ENCODE measurements at places on chromosomes 2 and 18.

DNA sequence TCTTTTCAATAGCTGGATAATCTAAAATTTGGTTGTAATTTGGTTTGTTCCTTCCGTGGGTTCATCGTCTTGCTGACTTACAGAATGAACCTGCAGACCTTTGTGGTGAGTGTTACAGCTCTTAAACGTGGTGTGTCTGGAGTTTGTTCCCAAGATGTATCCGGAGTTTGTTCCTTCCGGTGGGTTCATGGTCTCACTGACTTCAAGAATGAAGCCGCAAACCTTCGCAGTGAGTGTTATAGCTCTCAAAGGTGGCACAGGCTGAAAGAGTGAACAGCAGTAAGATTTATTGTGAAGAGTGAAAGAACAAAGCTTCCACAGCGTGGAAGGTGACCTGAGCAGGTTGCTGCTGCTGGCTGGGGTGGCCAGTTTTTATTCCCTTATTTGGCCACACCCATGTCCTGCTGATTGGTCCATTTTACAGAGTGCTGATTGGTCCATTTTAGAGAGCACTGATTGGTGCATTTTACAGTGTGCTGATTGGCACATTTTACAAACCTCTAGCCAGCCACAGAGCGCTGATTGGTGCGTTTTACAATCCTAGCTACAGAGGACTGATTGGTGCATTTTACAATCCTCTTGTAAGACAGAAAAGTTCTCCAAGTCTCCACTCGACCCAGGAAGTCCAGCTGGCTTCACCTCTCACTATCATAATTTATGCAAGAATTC lies 16.6 kb downstream of the RALB start:
- DNase-seq, result no peak

DNA sequence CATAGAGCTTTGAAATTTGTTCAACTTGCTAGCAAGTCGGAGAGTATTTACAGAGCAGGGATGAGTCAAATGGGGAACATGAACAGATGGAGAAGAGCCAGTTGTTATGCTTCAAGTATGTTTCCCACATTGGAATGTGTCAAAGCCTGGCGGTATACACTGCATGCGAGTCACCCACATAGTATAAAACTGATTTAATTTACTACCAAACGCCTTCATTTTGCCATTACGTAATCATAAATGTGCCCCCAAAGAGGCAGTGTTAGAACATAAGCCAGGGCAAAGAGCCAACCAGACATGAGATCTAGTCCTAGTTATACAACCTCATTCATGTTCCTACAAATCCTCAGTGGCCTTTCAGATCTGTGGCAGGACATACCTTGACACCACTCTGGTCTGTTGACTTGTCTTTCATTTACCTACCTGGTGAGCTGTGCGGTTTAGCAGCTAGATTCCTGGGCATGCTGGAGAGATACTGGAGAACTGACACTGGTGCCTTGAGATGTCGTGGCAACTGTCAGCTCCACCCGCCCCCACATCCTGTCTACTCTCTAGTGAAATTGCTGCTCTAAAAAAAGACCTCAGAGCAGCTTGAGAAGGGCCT lies 21.7 kb upstream of the NRP2 start:
- DNase-seq, result peak; percentile 87

DNA sequence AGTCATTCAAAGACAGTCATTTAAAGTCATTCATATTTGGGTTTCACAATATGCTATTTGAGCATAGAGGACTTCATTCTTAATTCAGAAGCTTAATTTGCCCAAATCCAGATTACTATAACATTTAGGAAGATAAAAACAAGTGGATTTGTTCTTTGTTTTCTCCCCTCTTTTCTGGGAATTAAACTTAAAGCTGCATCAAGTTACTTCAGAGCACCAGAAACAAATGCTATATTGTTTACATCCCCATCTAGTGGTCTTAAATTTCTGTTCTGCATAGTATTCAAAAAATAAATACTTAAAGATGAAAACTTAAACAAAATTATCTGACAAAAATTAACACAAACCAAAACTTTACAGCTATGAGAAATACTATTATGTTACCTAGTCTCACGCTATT lies 34.7 kb upstream of the MARCHF7 start:
- no peak for DNase-seq

DNA sequence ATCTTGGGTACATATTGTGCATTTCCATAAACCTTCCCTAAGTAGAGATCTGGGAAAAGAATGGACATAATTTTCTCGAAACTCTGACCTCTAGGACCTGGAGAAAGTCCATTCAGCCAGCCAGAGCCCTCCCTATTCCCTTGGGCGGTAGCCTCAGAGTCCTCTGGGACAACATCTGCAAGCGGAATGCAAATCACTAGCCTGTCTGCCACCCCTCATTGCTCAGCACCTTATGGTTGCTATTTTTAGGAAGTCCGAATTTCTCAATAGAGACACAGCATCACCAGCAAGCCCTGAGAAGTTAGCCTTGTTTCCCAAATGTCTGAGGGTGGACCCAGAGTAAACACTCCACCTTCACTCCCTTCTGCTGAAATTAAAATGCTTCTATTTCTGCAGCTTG lies 17.6 kb upstream of the CD28 start:
- peak; percentile 52 for DNase-seq

GRCh38 chr2:118604371-118604770 lies 243.1 kb downstream of the EN1 start:
- DNase-seq, result no peak

- no peak for DNase-seq
Measured at GRCh38 chr18:58966704-58967103, 102.0 kb downstream of the ZNF532 start.

- no peak for DNase-seq
Measured at GRCh38 chr2:204027091-204027490, 90.5 kb downstream of the ICOS start.

GRCh38 chr18:22348521-22349316 lies 69.0 kb downstream of the CTAGE1 start:
- DNase-seq, result no peak

GRCh38 chr2:188645986-188646385 lies 328.2 kb upstream of the COL3A1 start:
- peak; percentile 19 for DNase-seq

DNA sequence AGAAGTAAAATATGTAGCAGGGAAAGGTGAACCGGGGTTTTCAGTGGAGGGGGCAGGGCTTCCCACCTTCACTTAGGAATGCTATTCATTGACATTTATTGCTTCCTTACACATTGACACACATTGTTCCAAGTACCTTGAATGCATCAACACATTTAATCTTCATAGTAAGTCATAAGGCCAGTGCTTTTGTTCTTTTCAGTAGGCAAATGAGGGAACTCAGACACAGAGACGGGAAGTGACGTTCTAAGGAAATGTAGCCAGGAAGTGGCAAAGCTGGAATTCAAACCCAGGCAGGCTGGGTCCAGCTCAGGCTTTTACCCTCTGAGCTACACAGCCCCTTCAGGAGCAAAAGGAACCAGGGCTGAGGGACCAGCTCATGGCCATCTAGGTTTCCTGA lies 20.7 kb downstream of the BMP10 start:
- DNase-seq, result no peak

DNA sequence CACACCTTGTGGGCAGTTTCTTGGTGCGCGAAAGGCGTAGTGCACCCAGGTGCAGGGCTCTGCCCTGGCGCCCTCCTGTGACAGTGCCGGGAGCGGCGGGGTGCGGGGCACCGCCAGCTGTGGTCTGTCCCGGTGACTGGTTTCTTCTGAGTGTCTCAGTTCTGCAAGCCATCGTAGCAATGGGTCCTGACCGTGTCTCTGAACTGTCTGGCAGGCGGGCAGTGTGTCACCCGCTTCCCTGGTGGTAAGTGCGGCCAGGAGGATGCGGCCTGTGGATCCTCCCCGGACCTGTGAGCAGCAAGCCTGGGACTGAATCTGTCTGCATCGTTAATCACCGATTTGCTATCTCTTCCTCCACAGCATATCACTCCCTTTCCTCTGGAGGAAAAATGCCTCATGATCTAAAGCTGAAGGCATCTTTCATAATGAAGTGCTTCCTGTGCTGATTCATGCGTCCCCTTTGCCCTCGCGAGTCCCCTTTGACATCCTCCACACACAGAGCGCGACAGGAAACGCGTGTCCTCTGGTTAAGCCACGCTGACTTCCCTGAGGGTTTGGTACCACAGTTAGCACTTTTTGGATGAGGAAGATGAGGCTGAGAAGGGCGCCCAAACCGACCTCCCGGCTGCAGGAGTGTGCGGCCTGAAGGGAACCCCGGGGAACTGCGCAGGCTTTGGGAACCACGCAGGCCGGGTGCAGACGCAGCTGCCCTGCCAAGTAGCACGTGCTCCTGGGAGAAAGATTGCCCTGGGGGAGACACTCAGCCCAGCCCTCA lies 416.0 kb upstream of the HS6ST1 start:
- DNase-seq, result no peak

- no peak for DNase-seq
Measured at GRCh38 chr2:130372833-130373807, 17.3 kb downstream of the PTPN18 start.

DNA sequence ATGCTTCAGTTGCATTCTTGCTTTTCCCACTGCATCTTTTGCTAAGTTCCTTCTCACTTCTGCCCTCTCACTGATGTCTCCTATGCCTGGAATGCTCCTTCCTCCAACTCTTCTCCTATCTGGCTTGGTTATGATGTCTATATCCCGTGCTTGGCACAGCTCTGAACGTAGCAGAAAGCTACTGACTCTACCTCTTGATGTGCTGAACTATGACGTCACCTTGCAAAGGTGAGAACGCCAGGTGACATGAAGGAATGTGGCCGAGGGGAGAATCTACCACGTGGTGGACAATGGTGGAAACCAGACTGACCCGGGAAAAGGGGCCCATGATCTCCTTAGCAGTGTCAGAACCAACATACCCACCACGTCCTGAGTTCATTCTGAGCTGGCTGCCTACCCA lies 209.7 kb downstream of the SH3BP4 start:
- no peak for DNase-seq

- no peak for DNase-seq
Measured at GRCh38 chr2:216653931-216654365, 20.7 kb downstream of the IGFBP2 start.

GRCh38 chr18:23378302-23378686 lies 74.8 kb upstream of the RIOK3 start:
- no peak for DNase-seq

DNA sequence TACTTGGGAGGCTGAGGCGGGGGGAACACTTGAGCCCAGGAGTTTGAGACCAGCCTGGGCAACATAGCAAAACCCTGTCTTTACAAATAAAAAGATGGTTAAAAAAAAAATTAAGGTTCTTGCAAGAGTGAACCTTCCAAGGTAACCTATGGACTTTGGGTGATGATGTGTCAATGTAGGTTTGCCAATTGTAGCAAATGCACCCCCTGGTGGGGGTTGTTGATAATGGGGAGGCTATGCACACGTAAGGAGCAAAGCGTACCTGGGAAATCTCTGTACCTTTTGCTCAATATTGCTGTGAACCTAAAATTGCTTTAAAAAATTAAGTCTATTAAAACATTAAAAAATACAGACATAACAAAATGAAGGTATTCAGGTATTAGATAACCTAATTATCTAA lies 70.4 kb downstream of the CWC22 start:
- no peak for DNase-seq

DNA sequence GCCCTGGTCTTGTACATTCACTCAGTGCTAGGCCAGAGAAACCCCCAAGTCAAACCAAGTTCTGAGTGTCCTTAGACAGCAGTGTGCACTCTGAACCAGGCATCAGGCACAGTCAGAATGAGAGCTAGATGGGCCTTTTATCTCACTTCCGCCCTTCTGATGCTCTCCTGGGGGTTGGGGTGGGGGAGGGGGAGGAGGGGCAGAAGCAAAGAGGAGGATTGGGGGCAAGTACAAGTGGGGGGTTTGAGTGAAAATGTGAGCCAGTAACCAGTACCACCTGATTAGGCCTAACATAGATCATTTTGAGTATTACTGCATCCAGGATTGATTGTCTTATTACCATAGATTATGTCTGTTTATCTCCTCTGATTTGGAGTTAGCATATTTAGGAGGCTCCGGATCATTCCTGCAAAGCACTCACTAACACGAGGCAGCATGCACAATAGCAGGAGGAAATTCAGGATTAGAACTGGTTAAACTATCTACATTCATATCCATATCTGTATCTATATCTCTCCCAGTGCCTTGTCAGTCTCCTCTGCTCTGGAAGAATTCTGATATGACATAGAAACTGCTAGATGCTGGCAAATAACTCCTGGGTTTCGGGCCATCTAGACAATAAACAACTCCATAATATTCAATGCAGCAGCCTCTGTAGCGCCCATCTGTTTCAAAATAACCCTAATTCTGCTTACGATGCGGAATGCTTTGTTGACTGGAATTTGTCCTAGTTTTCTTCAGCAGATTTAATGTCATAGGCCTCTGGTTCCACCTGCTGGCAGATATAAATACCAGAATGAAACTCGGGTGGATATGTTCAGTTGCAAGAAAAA lies 149.1 kb downstream of the RHBDD1 start:
- DNase-seq, result peak; percentile 74

GRCh38 chr2:185145316-185146121 lies 547.2 kb downstream of the ZNF804A start:
- DNase-seq, result no peak

GRCh38 chr2:123732563-123732962 lies 292.5 kb upstream of the CNTNAP5 start:
- DNase-seq, result no peak

DNA sequence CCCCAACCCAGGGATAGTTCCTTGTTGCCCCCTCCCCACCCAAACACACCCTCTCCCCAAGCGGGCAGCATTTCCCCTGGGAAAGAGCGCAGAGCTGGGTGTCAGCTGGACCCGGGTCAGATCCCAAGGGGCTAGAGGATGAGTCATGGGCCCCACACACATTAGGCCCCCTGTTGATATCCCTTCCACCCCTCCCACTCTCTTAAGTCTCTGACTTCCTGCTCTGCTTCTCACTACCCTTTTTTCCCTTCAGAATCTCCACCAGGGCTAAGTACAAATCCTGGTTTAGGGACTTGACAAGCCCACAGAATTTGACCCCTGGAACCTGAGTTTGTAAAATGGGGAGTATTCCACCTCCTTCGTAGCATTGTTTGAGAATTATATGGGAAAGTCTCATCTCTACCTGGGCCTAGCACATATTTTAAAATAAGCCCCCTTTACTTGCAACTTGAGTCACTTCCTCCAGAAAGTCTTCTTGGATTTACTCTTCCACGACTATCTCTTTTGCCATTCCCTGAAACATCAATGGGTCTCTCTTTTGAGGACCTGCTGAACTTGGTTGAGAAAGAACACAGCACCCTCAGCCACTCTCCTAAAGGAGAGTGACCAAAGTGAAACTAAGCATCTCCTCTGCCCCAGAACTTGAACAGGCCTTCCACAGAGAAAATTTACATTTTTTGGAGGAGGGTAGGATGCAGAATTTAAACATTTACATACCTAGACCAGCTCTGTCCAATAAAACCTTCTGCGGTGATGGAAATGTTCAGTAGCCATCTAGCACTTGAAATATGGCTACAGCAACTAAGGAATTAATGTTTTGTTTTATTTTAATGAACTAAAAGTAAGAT lies 4.7 kb downstream of the RTKN start:
- DNase-seq, result no peak

DNA sequence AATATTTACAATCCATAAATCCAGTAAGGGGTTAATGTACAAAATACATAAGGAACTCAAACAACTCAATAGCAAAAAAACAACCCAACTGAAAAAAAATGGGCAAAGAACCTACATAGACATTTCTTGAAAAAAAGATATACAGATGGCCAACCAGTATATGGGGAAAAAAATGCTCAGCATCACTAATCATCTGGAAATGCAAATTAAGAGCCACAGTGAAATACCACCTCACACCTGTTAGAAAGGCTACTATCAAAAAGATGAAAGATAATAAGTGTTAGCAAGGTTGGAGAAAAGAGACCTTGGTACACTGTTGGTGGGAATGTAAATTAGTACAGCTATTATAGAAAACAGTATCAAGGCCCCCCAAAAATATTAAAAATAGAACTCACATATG lies 14.6 kb downstream of the AP1S3 start:
- DNase-seq, result no peak

- no peak for DNase-seq
Measured at GRCh38 chr2:111022633-111023032, 98.1 kb upstream of the BCL2L11 start.
